Stimulated activated CD4-positive, alpha-beta T cell treated with anti-CD3 and anti-CD28 coated beads, Interleukin-1b, Interleukin-23, amount 100 ng/mL, for 4 hours (primary cell): ENCODE measurements at places on chromosomes 7 and 10.

- DNase-seq = no peak
Measured at GRCh38 chr10:2851566-2851965, 215.8 kb upstream of the PFKP start.

GRCh38 chr7:55570939-55571338 is 1.4 kb downstream of the VOPP1 start:
- no peak for DNase-seq

DNA sequence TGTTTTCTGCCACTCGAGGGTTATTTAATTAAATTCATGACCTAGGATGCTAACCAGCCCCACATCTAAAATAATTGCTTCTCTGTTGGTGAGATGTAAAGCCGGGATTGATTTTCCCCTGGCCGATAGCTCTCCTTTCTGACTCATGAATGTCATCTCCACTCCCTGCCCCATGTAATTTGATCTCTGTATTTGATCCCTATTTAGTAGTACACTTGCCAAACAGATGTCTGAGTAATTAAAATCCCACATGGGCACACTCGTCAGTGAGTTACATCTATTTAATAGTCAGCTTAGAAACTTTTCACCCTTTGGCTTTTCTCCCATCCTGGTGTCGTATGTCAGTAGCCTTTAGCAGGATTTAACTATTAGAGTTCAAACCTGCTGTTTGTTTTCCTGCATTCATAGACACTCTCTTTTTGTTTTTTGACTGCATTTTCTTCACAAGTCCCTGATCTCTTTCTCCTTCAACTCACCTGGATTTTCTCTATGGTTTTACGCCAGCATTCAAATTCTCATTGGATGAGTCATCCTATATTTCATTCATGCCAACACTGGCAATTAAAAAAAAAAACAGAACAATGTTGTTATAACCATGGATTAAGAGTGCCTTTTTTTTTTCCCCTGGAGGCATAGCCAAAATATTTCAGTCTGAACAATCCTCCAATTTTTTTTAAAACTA is 82.7 kb downstream of the SPAG6 start:
- no peak for DNase-seq

GRCh38 chr7:17233603-17234002 is 64.8 kb upstream of the AHR start:
- no peak for DNase-seq

DNA sequence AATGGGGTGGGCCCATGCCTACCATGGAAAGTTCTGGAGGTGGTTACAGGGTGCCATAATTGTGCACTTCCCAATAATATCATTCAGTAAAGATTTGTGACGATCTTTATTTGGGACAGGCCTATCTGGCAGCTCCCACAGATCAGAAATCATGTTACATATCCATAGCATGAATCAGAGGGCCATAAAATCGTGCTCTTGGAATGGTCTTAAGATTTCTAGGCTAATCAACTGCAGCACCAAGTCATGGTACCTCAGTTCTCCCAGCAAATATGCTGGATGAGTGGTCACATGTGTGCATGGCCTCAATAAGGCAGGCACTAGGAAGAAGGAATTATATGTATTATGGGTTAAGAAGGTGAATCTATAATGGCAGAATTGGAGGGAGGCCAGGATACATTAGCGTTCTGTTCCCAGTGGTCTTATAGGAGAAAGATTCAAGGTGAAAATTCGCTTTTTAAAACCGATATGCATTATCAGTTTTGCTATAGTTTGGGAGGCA is 134.7 kb downstream of the NRP1 start:
- no peak for DNase-seq

GRCh38 chr7:134548877-134549276 is at the start of gene AKR1B15:
Gene AKR1B15 (plus strand): TSS chr7:134549110. CDS start chr7:134564620, 15,510 bp downstream.
- DNase-seq = no peak

- no peak for DNase-seq
Measured at GRCh38 chr7:107940951-107941350, 50.0 kb downstream of the DLD start.

DNA sequence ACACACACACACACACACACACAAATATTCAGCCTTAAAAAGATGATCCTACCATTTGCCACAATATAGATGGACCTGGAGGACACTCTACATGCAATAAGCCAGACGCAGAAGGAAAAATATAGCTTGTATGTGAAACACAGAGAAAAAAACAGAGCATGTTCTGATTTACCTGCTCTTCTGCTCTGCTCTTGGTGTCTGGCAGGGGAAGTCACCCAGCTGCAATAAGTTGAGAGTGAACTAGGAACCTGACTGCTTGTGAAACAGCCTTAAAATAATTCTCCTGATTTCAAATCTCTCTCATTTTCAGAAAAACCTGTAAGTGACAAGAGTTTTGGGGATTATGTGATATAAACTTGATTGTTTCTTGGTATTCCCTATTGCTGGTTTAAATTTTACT is 31.0 kb upstream of the KCND2 start:
- DNase-seq = no peak

- DNase-seq = no peak
Measured at GRCh38 chr10:62396864-62397263, 22.7 kb downstream of the ZNF365 start.

GRCh38 chr7:130559184-130559583 is 67.3 kb downstream of the MEST start:
- no peak for DNase-seq

GRCh38 chr10:110774069-110775019 is 97.4 kb upstream of the PDCD4 start:
- DNase-seq = peak; percentile 11

- DNase-seq = no peak
Measured at GRCh38 chr10:103921750-103922195, 3.8 kb upstream of the STN1 start.

GRCh38 chr7:66452165-66452564 is 176.5 kb upstream of the KCTD7 start:
- no peak for DNase-seq

- DNase-seq = no peak
Measured at GRCh38 chr10:77630507-77630848, 7.1 kb downstream of the KCNMA1 start.

- no peak for DNase-seq
Measured at GRCh38 chr7:157877298-157878090, 540.7 kb downstream of the DNAJB6 start.

DNA sequence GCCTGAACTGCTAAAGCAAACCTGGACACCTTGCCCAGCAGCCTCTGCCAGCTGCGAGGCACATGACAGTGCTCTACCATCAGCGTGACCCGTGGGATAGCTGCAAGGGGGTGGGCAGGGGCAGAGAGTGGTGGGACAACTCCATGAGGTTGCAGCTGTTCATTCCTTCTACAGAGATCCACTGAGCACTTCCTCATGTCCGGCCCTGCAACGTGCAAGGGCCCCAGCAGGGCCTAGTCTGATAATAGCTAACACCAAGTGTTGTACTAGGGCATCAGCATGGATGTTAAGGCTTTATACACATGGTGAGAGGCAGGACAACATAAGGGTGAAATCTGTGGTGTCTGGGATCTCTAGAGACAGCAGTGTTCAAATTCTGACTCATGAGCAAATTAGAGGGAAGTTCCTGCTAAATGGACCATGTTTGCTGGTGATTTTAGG is 14.3 kb downstream of the NOD1 start:
- no peak for DNase-seq

- DNase-seq = no peak
Measured at GRCh38 chr10:77661674-77662073, 24.1 kb upstream of the KCNMA1 start.

DNA sequence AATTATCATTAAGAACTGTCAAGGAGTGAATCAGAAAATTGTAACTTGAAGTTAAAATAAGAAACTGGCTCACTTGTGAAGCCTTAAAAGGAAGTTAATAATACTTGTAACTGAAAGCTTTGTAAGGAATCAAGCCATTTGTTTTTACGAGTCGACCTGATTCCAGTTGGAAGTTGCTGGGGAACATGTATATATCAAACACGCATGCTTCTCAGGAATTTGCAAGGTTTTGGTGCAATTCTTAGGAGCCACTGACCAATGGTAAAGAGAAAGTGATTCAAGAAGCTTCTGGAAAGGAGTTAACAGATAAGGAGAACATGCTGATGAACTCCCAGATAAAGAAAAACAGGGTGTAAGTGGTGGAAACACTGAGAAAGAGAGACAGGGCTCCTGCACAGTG is 56.4 kb downstream of the ETV1 start:
- no peak for DNase-seq

- DNase-seq = no peak
Measured at GRCh38 chr7:128356546-128357216, 4.8 kb downstream of the PRRT4 start.

DNA sequence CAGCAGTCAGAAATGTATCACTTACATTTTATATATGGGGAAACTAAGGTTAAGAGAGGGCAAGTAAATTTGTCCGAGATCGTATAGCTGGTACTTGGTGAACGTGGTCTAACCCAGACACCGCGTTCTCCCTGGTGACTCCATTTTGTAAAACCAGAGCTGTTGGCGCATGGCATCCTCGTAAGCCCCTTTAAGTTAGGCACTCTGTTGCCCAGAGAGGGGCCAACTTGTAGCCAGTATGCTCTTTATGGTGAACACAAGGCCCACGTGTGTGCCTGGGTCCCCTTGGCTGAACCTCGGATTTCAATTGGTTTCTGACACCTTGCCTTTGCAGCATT is 39.7 kb upstream of the ZNF518A start:
- no peak for DNase-seq

GRCh38 chr10:19848226-19848985 is 32.2 kb downstream of the PLXDC2 start:
- no peak for DNase-seq

DNA sequence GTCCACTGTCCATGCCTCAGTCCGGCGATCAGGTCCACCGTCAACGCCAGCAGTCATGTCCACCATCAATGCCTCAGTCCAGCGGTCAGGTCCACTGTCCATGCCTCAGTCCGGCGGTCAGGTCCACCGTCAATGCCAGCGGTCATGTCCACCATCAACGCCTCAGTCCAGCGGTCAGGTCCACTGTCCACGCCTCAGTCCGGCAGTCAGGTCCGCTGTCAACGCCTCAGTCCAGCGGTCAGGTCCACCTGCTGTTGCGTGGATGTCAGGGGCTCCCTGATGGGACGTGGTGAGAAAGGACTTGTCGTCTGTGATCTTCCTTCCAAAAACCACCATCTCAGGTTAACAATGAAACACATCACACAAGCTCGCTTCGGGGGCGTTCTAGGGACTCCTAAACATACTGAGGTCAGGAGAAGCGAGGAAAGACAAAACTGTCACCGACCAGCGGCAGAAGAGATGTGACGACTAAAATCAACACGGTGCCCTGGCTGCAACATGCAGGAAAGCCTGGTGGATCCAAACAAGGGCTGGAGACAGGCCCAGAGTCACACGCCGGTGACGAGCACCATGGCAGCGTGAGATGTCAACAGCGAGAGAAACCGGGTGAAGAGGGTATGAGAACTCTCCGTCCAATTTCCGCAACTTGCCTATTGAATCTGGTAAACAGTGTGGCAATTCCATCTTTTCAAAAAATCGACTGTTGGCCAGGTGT is 264.2 kb downstream of the MAD1L1 start:
- no peak for DNase-seq

DNA sequence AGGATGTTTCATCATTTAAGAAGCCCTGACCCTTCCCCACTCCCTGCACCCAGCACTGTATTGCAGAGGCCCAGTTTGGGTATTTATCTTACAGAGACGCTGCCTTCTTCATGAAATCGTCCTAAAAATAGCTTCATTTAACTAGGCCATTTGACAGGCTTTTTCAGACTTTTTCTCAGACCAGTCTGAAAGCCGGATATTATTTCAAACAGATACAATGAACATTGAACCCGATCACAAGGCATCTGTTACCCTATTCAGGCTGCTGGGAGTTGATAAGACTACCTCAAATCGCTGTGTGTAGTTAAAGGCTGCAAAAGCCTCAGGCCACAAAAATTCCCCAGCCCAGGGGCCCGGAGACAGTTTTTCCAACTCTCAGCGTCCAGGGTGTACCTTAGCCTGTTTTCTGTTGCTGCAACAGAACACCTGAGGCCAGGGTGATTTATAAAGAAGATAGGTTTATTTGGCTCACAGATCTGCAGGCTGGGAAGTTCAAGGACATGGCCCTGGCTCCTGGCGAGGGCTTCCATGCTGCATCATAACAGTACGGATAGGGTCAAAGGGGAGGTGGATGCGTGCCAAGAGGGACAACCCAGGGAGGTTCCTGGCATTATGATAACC is 130.7 kb upstream of the SH2B2 start:
- DNase-seq = no peak

DNA sequence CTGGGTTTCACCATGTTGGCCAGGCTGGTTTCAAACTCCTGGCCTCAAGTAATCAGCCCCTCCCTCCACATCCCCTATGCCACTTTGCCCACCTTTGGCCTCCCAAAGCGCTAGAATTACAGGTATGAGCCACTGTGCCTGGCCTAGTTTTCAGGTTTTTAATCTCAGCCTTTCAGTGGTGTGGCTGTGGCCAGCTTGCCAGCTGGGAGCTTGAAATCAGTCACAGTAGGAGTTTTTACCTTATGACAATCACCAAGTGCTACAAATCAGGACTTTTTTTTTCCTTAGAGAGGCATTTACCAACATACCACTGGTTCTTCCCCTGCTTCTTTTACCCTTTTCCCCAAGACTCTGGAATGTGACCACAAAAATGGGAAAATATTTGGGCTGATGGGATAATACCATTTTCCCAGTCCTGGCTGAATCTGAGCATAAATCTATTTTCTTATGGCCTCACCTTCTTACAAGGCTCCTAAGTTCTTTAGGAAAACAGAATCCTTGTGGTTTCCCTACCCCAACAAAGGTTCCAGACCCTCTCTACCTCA is 6.2 kb downstream of the STEAP4 start:
- no peak for DNase-seq

GRCh38 chr7:84844771-84845170 is 342.1 kb downstream of the SEMA3D start:
- no peak for DNase-seq

GRCh38 chr7:114972567-114972966 is 50.7 kb downstream of the MDFIC start:
- no peak for DNase-seq

DNA sequence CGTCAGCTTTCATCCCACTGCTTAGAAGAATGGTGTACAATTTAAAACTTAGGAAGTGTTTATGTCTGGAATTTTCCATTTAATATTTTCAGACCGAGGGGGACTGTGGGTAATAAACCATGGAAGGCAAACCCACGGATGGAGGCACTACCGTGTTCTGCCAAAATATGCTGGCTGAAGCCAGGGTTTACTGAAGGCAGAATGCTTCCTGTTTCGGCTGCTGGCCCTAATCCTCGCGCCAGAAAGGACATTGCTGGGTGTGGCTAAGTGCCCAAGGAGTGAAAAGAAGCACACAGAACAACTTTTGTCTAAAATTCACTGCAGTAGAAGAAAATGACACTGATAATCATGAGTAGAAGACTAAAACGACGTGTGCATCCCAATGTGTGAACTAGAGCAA is 32.3 kb downstream of the PITRM1 start:
- DNase-seq = no peak

- no peak for DNase-seq
Measured at GRCh38 chr10:22761569-22762220, 47.3 kb upstream of the PIP4K2A start.

- no peak for DNase-seq
Measured at GRCh38 chr7:11923376-11923930, 91.5 kb upstream of the THSD7A start.

GRCh38 chr7:45574669-45575500 is 717 bp downstream of the ADCY1 start:
- DNase-seq = no peak

GRCh38 chr7:75758491-75758890 is 13.5 kb downstream of the CCL26 start:
- no peak for DNase-seq

- no peak for DNase-seq
Measured at GRCh38 chr7:142602756-142603155, 146.5 kb upstream of the PRSS1 start.

GRCh38 chr7:143900230-143900766 is 1.7 kb downstream of the TCAF1 start:
- DNase-seq = no peak
